NCI-H226 (cell line): ENCODE measurements at places on chromosomes 4 and X.

GRCh38 chr4:145387079-145387478, 94.6 kb upstream of the SMAD1 start:
- no peak for DNase-seq

GRCh38 chrX:19133231-19133630, 11.0 kb upstream of the ADGRG2 start:
- DNase-seq, result no peak

DNA sequence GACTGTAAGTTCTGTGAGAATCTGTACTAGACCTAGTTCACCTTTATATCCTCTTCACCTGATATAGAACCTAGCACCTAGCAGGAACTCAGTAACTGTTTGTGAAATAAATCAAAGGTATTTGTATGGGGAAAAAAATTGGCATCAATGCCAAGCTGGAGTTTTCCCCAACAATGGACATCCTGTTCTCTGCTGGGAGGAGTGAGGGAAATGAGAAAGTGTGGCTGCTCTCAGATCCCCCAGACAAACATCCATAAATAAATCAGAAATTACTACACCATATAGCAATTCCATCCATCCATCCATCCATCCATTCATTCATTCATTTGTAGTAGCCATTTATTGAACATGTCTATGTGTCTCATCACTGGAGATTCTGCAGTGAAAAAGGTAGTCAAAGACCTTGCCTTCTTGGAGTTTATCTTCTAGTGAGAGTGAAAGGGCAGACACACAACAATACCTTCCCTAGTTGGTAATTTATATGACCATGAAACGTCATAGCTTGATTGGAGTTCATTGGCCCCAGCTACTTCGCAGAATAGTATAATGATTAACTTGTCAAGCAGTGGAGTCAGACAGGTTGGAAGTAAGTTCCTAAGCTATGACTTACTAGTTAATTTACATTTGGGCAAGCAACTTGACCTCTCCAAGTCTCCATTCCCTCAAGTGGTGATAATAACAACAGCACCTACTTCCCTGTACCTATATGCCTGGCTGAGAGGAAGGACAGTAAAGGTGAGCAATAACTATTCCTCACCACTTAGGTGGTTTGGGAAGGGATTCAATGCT, 98.7 kb upstream of the KIT start:
- no peak for DNase-seq

DNA sequence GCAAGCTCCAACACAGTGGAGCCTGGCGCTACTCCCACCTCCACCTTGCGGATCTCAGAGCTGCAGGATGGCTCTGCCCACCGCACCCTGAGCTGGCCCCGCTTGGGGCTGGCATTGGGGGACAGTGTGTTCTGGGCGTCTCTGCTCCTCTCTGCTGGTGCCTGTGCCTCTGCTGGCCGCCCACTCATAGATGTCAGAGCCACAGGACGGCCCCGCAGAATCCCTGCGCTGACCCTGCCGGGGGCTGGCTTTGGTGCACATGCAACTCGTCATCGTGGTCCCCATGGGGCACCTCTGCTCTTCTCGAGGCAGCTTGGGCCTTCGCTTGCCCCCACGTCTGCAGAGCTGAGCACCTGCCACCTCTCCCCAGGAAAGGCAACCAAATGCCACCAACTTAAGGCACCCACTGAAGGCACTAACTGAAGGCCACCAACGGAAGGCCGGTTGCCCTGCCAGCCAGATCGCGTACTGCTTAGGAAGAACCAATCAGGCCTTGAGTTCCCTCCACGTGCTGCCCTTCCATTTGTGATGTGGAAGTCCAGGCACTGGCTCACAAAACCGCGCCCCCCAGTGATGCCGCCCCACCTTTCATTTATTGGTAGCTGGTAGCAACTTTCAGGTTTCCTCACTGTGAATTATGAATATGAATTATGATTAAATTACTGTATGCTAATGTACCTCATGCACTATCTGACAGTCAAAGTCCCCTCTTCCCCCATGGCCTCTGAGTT, 23.3 kb upstream of the FRG1 start:
- DNase-seq, result no peak

- DNase-seq, result no peak
These were observed 32.1 kb downstream of the TAPT1 start for GRCh38 chr4:16194214-16194613.

- no peak for DNase-seq
These were observed 124.6 kb downstream of the RRAGB start for GRCh38 chrX:55841962-55842752.

- no peak for DNase-seq
These were observed 835.5 kb downstream of the PDHA2 start for GRCh38 chr4:96675416-96675815.

DNA sequence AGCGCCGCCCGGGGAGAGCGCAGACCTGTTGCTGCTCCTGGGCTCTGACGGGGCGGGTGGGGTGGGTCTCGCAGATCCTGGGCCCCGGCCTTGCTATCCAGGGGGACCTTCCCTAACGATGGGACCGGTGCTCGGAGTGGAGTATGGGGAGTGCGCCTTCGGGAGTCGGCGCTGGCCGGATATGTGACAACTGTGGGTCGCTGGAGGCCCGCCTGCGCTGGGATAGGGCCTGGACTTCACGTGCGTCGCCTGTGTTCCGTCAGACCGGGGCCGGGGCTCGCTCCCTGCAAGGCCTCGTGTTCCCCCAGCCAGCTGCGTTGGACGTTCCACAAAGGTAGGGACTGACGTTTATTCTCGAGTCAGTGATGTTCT, 1.3 kb downstream of the TBL1X start:
- no peak for DNase-seq

DNA sequence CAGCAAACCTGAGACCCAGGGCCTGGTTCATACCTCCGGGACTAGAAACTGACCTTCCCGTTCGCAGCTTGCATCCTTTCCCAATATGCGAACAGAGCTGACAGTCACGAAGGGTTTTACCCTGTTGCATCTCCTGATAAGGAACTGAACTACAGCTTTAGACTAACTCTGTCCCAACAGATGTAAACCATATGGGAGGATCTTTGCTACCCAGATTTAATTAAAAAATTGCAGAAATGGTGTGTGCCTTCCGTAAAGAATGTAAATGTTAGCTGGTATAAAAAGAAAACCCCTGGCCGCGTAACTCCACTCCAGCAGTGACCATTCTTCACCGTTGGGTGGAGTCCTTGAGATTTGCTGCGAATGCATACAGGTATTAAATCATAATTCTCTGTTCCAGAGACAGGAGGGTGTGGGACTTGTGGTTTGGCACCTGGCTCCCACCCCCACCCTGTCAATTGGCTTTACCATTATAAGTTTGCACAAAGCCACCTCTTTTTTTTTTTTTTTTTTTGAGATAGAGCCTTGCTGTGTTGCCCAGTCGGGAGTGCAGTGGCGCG, 40.6 kb upstream of the SORCS2 start:
- DNase-seq, result no peak
